ENCODE measurements at places on chromosomes 6 and 20.

- DNase-seq, result no peak
Observed at GRCh38 chr6:44567406-44567805, 179.9 kb downstream of the CDC5L start.

- DNase-seq, result no peak
Observed at GRCh38 chr6:47221565-47221964, 88.1 kb downstream of the TNFRSF21 start.

DNA sequence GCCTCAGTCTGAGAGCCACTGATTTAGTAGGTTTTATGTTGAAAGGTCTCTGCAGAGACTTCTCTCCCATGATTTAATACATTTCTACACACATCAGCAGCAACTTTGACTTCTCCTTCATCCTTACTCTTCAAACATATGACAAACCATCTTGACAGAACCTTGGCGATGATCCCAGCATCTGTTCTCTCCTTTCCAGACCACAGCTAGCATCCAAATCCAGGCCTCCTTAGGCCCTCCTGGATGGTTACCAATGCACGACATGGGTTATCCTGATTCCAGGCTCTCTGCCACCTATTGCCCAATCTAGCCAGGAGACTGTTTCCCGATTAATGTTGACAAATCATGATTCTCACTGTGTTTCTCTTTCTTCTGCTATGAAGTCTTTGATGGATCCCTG, 16.8 kb downstream of the LAMA4 start:
- no peak for DNase-seq

- no peak for DNase-seq
Observed at GRCh38 chr6:31267651-31268368, 4.1 kb downstream of the HLA-C start.

DNA sequence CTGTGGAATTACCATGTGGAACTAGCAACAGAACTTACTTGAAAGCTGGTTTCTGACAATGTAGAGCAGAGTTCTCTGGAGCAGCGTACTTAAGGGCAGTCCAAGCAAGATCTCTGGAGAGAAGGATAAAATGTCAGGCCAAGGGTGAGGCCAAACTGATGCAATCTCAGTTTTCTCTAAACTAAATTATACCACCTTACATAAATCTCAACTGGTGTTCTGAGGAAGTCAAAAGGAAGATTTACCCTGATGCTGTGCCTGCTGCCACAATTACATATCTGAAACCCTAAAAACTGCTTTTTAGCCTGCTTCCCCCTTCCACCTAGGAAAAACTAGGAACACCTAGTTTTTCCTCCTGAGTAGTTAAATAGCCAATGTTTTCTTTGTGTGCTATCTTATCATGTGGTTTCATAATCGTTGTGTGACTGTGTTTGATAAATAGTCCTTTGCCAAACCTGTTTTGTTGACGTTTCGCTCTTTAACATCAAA, 28.1 kb downstream of the NCOA7 start:
- DNase-seq, result no peak

- no peak for DNase-seq
Observed at GRCh38 chr6:36662827-36663256, 15.7 kb upstream of the CDKN1A start.

GRCh38 chr6:2097464-2097863, 147.9 kb downstream of the GMDS start:
- no peak for DNase-seq

DNA sequence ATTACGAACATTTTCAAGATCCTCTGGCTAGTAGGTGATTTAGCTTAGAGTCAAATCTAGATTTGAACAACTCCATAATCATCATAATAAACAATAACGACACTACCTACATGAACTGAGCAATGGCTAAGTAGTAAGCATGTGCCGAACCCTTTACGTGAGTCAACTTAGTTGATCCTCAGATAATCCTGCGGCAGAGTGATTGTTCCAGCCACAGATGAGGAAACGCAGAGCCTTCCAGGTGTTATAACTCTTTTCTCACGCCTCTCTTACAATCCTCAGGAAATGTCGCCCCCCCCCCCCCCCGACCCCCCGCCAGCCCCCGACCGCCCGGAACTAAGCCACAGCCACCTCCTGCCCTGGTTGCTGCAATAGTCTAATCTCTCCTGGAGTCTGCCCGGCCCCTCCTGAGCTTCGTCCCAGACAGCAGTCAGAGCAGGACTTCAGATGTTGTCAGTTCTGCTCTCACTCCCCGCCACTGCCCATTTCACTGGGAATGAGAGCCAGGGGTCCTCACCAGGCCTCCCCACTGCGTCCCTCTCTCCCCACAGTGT, 141.5 kb upstream of the AGPAT4 start:
- DNase-seq, result no peak

GRCh38 chr6:35594503-35595186, 81.9 kb upstream of the TULP1 start:
- no peak for DNase-seq

DNA sequence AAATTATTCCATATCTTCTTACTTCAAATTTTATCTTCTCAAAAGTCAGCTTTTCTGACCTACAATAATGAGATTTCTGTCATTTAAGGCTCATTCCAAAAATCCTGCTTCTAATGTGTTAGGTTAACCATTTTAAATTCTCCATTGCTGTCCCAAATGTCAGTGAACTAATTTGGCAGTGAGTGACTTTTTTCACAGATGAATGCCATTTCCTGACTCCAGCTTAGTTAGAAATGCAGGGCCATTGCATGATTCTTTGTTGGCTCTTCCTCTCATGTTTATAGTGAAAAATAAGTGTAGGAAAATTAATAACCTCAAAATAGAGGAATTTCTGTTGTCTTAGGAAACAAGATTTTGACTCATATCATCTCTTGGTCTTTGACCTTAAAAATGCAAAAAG, 44.1 kb downstream of the VIP start:
- no peak for DNase-seq

DNA sequence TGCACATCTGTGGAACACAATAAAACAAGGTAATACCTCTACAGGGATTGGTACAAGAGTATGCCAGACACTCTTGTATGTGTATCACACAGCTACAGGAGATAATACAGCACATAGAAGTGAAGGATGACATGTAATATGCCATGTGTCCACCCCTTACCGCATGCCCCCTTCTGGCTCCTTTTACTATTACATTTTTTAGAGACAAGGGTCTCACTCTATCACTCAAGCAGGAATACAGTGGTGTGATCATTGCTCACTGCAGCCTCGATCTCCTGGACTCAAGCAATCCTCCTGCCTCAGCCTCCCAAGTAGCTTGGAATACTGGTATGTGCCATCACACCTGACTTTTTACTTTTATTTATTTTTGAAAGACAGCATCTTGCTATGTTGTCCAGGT, 4.2 kb upstream of the NCR3 start:
- DNase-seq, result no peak

GRCh38 chr6:106692112-106692818, 62.9 kb downstream of the QRSL1 start:
- DNase-seq, result no peak

DNA sequence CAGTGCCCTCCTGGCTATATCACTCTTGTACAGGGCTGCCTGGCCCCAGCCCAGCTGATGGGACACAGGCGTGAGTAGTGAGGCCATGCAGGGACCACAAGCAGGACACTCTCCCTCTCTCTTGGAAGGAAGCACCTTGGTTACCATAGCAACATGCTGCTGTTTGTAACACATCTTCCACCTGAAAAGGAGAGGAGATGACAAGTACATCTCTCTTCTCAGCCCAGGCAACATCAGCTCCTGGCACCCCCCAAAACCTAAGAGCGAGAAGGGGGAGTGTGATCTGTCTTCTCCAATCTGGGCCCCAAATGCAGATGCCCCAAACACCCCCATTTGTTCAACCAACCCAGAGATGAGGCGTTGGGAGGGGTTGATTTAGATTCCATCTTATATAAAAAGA, 49.9 kb downstream of the KCNB1 start:
- DNase-seq, result no peak

- DNase-seq, result no peak
Observed at GRCh38 chr6:140663772-140664171, 1289.3 kb upstream of the CITED2 start.

DNA sequence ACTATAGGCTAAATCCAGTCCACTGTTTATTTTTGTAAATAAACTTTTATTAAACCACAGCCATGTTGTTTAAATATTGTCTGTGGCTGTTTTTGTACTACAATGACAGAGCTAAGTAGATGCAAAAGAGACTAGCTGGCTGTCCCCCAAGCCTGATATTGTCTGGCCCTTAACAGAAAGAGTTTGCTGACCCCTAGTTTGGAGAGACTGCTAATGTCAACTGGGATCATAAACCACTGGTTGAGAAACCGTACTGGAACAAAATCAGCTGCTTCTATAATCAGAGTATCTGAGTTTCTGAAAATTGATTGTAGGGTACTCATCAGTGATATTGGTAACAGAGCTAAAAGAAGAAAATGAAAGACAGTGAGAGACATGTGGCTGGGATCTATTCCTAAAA, 102.6 kb upstream of the FAM184A start:
- no peak for DNase-seq

DNA sequence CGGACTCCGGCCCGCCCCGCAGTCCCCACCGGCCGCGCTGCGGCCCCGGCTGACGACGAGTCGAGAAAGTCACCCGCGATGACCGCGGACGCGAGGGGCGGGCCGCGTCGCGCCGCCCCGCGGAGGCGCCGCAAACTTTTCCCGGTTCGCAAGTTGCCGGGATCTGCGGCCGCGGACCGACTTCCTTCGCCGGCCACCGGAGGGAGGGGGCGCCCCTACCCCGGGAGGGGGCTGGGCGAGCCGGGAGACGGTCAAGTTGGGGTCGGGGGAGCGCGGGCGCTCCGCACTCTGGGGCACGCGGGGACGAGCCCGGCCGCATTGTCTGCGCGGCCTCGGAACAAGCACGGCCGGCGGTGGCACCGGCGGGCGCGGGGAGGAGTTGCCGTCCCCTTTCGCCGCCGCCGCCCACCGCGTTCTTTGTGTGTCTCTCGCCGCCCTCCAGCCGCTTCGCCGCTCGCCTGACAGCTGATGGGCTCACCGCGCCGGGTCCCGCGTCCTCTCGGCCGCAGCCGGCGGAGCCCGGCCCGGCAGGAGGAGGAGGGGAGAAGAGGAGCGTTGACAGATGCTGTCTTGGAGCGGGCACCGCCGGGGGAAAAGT, 131.6 kb downstream of the OGFRL1 start:
- no peak for DNase-seq

DNA sequence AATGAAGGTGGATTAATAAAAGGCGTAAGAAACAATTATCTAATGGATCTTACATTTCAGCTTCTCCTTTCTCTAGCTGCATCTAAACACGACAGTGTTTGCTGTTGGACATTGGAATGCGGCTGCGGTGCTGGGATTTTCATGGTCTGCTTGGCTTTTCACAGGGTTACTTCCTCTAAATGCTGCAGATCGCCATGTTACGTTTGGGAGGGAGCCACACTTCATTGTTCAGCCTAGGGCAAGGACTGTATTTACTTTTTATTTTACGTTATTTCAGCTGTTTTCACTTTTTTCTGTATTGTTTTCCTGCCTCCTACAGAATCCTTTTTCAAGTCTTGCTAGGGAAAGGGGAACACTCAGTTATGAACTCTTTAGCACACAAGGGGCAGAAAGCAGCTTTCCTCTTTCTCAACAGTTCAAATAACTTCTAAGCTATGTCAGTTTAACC, 97.9 kb upstream of the MTHFD1L start:
- DNase-seq, result no peak

- no peak for DNase-seq
Observed at GRCh38 chr6:150788089-150788488, 77.4 kb upstream of the MTHFD1L start.

DNA sequence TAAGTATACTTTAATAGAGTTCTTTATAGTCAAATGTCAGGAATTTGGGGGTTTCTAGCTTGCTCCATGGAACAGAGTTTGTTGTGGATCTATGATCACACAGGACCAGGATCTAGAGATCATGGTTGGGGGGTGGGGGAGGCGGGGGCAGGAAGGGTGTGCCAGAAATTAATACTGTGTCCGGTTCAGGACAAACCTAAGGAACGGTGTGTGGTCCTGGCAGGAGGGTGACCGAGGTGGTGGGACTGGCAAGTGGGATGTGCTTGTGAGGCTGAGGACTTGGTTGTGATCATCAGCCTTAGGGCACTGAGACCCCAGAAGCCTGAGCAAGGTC, 27.9 kb downstream of the GSTA3 start:
- no peak for DNase-seq

- no peak for DNase-seq
Observed at GRCh38 chr6:101516578-101516977, 123.1 kb downstream of the GRIK2 start.

GRCh38 chr6:4794140-4794707, 18.0 kb downstream of the CDYL start:
- DNase-seq, result no peak

GRCh38 chr6:130389142-130389541, 23.3 kb downstream of the TMEM200A start:
- no peak for DNase-seq

- DNase-seq, result no peak
Observed at GRCh38 chr6:56770011-56770520, 127.4 kb upstream of the DST start.

DNA sequence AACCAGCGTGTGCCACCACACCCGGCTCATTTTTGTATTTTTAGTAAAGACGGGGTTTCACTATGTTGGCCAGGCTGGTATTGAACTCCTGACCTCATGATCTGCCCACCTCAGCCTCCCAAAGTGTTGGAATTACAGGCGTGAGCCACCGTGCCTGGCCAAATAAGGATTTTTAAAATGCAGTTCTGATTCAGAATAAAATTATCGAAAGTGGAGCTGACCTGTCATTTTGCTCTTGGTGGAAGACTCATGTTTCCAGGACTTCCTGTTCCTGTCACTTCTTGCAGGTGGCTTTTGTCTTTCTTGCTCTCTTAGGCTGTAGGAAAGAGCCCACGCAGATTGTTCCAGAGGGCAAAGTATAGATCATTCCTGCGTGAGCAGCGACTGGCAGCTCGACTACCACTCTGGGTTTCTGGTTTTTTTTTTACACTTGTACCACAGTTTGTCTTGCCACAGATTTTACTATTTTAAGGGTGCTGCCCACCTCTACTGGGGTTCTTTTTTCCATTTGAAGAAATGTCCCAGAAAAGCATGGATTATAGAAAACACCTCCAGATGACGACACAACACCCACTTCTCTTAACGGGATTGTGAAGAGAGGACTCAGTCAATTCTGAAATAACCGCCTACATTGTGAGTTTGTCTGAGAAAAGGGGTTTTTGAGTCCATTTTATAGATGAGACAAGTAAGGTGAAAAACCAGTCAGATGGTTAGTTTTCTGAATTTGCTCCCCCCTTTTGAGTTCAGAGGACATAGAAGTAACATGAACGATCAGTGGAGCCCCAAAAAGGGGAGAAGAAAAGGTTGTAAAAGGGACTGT, 7.5 kb downstream of the JARID2 start:
- no peak for DNase-seq

- DNase-seq, result no peak
Observed at GRCh38 chr6:154266560-154267099, 90.0 kb downstream of the IPCEF1 start.

GRCh38 chr6:84390334-84390733, 162.9 kb upstream of the CEP162 start:
- DNase-seq, result no peak

GRCh38 chr20:48454671-48455490, 372.9 kb downstream of the PREX1 start:
- no peak for DNase-seq
